ENCODE measurements at places on chromosomes 6 and 20. TPM values are rescaled to one million over a fixed set of nuclear protein-coding genes. Genes with fewer than 3 reads are reported as not detected.

DNA sequence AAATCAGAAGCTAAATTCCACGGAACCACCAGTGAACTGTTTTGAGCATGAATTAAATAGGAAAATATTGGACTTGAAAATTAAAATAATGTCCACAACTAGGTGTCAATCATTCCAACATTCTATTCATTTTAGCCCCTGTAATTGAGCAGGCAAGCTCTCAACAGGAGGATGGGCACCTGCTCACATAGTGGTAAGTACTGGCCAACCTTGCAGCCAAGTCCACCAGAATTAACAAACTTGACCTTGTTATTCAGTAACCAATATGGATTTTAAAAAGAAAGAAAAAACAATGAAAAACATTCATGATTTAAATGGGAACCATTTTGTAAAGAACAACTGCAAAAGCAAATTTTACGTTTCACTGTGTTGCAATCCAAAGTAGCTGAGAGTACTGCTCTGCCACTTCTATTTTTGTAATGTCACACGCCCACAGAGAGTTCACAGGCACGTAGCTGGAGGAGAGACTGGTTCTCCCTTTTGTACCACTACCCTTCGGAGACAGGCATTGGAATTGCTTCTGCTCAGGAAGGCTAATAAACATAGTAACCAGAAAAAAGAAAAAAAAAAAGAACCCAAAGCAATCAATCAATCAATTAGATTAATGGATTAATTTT, 75.2 kb upstream of the F13A1 start:
- no peak overlapping the region for H3K27ac ChIP-seq
- H3K4me1 ChIP-seq, result no peaks in the 10 kb centered on the region
- no peak for DNase-seq
- no peaks in the 10 kb centered on the region for H3K36me3 ChIP-seq

Gene LPIN3
- 63.0 TPM for total RNA-seq

GRCh38 chr6:155378276-155378675, 64.0 kb upstream of the TFB1M start:
- H3K27me3 ChIP-seq, result no peaks in the 10 kb centered on the region
- no peak overlapping the region for H3K4me3 ChIP-seq
- no peak for DNase-seq
- no peak overlapping the region for H3K27ac ChIP-seq
- H3K4me1 ChIP-seq, result no peaks in the 10 kb centered on the region

DNA sequence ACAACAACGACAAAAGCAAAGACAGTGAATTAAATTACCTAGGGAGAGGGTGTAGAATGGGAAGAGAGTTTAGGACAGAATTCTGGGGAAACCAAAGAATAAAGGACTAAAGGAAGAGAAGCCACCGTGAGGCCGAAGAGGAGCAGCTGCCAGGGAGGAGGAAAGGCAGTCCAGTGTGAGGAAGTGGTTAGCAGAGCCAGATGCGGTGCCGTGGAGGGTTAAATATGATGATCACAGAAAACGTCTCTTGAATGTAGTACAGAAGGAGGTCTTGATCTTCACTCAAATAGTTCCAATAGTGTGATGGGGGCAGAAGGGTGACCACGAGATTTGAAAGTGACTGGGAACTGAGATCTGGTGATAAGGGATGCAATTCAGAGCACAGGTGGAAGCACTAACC, 67.7 kb downstream of the TMEM244 start:
- H3K27ac ChIP-seq, result no peak overlapping the region
- no peaks in the 10 kb centered on the region for H3K27me3 ChIP-seq
- no peak for DNase-seq
- H3K4me1 ChIP-seq, result no peaks in the 10 kb centered on the region

- H3K27me3 ChIP-seq, result no peaks in the 10 kb centered on the region
- H3K27ac ChIP-seq, result no peak overlapping the region
- no peaks in the 10 kb centered on the region for H3K4me1 ChIP-seq
- H3K36me3 ChIP-seq, result no peaks in the 10 kb centered on the region
- DNase-seq, result no peak
- H3K4me3 ChIP-seq, result no peak overlapping the region
Measured at GRCh38 chr6:122246906-122247658, 152.4 kb upstream of the HSF2 start.

GRCh38 chr20:56986931-56987720, 279.3 kb downstream of the BMP7 start:
- no peaks in the 10 kb centered on the region for H3K4me1 ChIP-seq
- H3K4me3 ChIP-seq, result no peak overlapping the region
- DNase-seq, result no peak
- no peak overlapping the region for H3K27ac ChIP-seq

Gene OR12D3
- total RNA-seq, result not detected

- DNase-seq, result no peak
- H3K27me3 ChIP-seq, result no peaks in the 10 kb centered on the region
- peak overlapping the region; percentile 56 for H3K4me3 ChIP-seq
- peaks cover 11% of the 10 kb centered on the region for H3K4me1 ChIP-seq
- no peaks in the 10 kb centered on the region for H3K36me3 ChIP-seq
- H3K27ac ChIP-seq, result no peak overlapping the region
Measured at GRCh38 chr20:9514072-9514460, 324 bp upstream of the LAMP5 start.

- H3K36me3 ChIP-seq, result no peaks in the 10 kb centered on the region
- peak overlapping the region; percentile 77 for H3K27ac ChIP-seq
- H3K4me3 ChIP-seq, result no peak overlapping the region
- H3K4me1 ChIP-seq, result no peaks in the 10 kb centered on the region
- DNase-seq, result no peak
- no peaks in the 10 kb centered on the region for H3K27me3 ChIP-seq
Measured at GRCh38 chr20:40294747-40295146, 394.3 kb downstream of the MAFB start.

GRCh38 chr6:140046016-140046632, 671.7 kb upstream of the CITED2 start:
- no peak overlapping the region for H3K4me3 ChIP-seq
- H3K27me3 ChIP-seq, result no peaks in the 10 kb centered on the region
- no peaks in the 10 kb centered on the region for H3K36me3 ChIP-seq
- no peak for DNase-seq
- H3K4me1 ChIP-seq, result no peaks in the 10 kb centered on the region

Gene CRYBG1
- 6.5 TPM for total RNA-seq

GRCh38 chr6:39577446-39578165, 147.6 kb downstream of the KIF6 start:
- no peak overlapping the region for H3K4me3 ChIP-seq
- no peaks in the 10 kb centered on the region for H3K36me3 ChIP-seq
- no peak for DNase-seq
- no peaks in the 10 kb centered on the region for H3K4me1 ChIP-seq
- no peak overlapping the region for H3K27ac ChIP-seq
- H3K27me3 ChIP-seq, result no peaks in the 10 kb centered on the region

- H3K36me3 ChIP-seq, result no peaks in the 10 kb centered on the region
- H3K4me3 ChIP-seq, result no peak overlapping the region
- no peak overlapping the region for H3K27ac ChIP-seq
- DNase-seq, result no peak
- H3K4me1 ChIP-seq, result no peaks in the 10 kb centered on the region
Measured at GRCh38 chr20:17721802-17722486, 22.2 kb downstream of the BANF2 start.

DNA sequence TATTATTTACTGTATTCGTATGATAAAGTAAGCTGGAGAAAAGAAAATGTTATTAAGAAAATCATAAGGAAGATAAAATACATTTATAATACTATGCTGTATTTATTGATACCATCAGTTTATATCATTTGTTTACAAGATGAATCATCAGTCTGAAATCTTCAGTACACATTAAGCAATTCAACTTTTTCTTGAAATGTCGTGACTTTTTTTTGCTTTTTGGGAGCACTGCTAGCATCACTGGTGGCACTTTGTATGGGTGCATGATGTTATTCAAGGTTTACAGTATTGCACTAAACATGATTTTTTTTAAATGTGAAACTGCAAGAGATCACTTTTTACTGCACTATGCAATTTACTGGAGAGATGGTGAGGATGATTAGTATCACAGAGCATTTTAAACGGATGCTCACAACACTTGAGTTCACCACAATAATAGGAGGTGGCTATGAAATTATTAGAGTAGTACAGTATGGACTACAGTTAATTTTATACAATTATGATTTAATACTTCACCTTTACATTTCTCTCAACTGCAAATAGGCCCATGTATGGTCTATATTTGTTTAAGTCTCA, 85.9 kb downstream of the SNAP25 start:
- H3K4me1 ChIP-seq, result peaks cover 24% of the 10 kb centered on the region
- no peak for DNase-seq
- H3K36me3 ChIP-seq, result no peaks in the 10 kb centered on the region
- no peak overlapping the region for H3K4me3 ChIP-seq
- H3K27me3 ChIP-seq, result no peaks in the 10 kb centered on the region

DNA sequence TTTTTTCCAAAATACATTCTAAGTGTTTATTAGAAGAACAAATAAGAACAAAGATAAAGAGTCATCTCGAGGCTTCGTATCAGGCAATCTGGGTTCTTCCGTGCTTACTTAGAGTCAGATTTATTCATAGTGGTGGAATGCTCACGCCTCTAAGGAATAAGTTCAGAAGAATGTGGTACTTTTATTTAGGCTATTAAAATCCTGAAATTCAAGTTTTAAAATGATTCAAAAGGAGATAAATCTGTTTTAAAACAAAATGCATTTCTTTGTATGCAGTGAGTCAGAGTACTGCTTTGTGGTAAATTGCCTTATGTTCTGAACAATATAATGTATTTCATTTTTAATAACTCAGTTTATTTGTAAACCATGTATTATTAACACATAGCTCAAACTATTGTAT, 89.1 kb downstream of the FUT9 start:
- no peaks in the 10 kb centered on the region for H3K36me3 ChIP-seq
- H3K4me3 ChIP-seq, result no peak overlapping the region
- no peak for DNase-seq
- H3K4me1 ChIP-seq, result no peaks in the 10 kb centered on the region

DNA sequence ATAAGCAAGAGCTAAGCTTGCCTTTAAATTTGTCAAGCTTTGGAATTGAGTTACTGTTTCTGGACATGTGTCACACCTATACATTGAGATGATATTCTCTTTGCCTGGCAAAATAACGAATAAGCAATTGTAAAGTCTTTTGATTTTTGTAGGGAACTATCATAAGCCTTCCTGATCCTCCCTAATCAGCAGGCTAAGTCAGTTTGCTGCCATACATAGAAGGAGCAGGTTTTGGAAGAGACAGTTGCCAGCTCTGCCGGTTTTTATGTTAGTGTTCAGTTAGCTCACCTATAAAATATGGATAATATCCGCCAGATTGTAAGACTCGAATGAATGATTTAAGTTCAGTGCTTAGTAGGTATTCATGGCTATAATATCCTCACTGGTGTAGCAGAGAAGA, 34.4 kb upstream of the BCAS1 start:
- H3K4me1 ChIP-seq, result no peaks in the 10 kb centered on the region
- H3K36me3 ChIP-seq, result no peaks in the 10 kb centered on the region
- no peaks in the 10 kb centered on the region for H3K27me3 ChIP-seq
- H3K27ac ChIP-seq, result no peak overlapping the region
- no peak for DNase-seq

GRCh38 chr6:131949909-131950766, 1.0 kb downstream of the CCN2 start:
- DNase-seq, result peak; percentile 85
- peak overlapping the region; percentile 86 for H3K4me3 ChIP-seq
- peak overlapping the region; percentile 94 for H3K27ac ChIP-seq
- H3K36me3 ChIP-seq, result peaks cover 12% of the 10 kb centered on the region
- no peaks in the 10 kb centered on the region for H3K27me3 ChIP-seq

Gene HLA-C
- 921 TPM for total RNA-seq

Gene HLA-DRB5
- 19.9 TPM for total RNA-seq

DNA sequence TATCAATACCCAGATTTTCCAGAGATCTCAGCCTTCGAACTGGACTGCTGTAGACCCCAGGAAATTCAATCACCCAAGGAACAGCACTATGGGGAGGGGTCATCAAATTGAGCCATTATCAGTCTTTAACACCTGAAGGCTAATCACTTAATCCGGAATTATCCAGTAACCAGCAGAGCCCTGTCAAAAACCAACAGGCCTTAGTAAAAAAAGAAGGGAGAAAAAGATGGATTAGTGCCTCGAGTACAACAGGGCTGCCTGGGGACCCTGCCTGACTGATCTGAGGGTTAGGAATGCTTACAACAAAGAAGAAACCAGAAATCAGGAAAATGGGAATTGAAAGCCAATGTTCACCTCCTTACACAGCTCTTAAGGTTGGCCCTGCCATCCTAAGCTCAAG, 7.6 kb downstream of the RRAGD start:
- no peak for DNase-seq
- H3K4me1 ChIP-seq, result no peaks in the 10 kb centered on the region
- H3K27me3 ChIP-seq, result no peaks in the 10 kb centered on the region
- no peaks in the 10 kb centered on the region for H3K36me3 ChIP-seq
- no peak overlapping the region for H3K4me3 ChIP-seq
- H3K27ac ChIP-seq, result no peak overlapping the region

Gene RIMS4
- total RNA-seq, result 4.0 TPM

Gene SLC22A16
- not detected for total RNA-seq

DNA sequence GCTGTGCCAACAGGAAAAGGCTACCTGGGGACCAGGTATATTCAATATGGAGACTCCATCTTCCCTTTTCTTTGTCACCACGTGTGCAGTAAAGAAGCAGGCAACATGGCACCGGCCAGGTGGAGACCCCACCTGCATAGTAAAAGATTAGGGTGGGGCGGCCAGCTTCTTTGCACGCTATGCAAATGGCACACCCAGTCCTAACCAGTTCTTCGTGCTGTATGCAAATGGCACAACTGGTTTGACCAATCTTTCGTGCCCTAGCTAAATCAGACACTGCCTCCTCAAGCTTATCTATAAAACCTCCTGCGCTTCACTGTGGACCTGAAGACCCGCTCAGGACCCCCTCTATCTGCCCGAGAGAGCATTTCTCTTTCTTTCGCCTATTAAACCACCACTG, 88.8 kb upstream of the EZR start:
- H3K27ac ChIP-seq, result no peak overlapping the region
- no peak overlapping the region for H3K4me3 ChIP-seq
- no peaks in the 10 kb centered on the region for H3K4me1 ChIP-seq
- no peak for DNase-seq

Gene COL9A1
- total RNA-seq, result 0.21 TPM

- H3K4me1 ChIP-seq, result no peaks in the 10 kb centered on the region
- no peak overlapping the region for H3K27ac ChIP-seq
Measured at GRCh38 chr20:21167261-21167660, 41.4 kb downstream of the KIZ start.

GRCh38 chr20:17501701-17502100, 29.5 kb downstream of the BFSP1 start:
- no peaks in the 10 kb centered on the region for H3K27me3 ChIP-seq
- no peaks in the 10 kb centered on the region for H3K36me3 ChIP-seq
- H3K27ac ChIP-seq, result no peak overlapping the region
- no peaks in the 10 kb centered on the region for H3K4me1 ChIP-seq

- H3K36me3 ChIP-seq, result no peaks in the 10 kb centered on the region
- H3K27ac ChIP-seq, result no peak overlapping the region
- no peak overlapping the region for H3K4me3 ChIP-seq
Measured at GRCh38 chr6:97423190-97423589, 140.2 kb upstream of the MMS22L start.
